CD4-positive, alpha-beta T cell treated with Interleukin-15 for 4 hours (primary cell): ENCODE measurements at places on chromosomes 5 and 9.
A peak's percentile ranks its signal among the peaks of the same experiment; 100 is the strongest.

DNA sequence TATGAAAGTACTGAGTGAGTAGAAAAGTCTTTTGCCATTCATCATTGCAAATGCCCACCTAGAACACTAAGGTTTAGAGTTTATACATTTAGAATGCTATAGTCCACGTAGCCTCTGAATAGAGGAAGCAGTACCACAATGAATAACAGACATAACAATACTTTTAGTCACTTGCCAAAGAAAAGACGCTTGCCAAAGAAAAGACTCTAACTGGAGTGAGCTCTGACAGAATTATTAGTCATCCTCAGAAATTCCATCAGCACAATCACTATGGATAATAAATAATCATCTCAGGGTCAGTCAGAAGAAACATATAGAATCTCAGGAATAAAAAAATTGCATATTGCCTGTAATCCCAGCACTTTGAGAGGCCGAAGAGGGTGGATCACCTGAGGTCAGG lies 168.5 kb upstream of the TARS1 start:
- no peak for DNase-seq

GRCh38 chr5:72818866-72819534 lies 2.5 kb downstream of the TNPO1 start:
- peak; percentile 53 for DNase-seq

- no peak for DNase-seq
These were observed 114.3 kb downstream of the SLC1A3 start for GRCh38 chr5:36720688-36721087.

- no peak for DNase-seq
These were observed 377.1 kb downstream of the PRDM9 start for GRCh38 chr5:23884405-23885031.

- DNase-seq: peak; percentile 40
These were observed 31.8 kb upstream of the CKS2 start for GRCh38 chr9:89278997-89279739.

DNA sequence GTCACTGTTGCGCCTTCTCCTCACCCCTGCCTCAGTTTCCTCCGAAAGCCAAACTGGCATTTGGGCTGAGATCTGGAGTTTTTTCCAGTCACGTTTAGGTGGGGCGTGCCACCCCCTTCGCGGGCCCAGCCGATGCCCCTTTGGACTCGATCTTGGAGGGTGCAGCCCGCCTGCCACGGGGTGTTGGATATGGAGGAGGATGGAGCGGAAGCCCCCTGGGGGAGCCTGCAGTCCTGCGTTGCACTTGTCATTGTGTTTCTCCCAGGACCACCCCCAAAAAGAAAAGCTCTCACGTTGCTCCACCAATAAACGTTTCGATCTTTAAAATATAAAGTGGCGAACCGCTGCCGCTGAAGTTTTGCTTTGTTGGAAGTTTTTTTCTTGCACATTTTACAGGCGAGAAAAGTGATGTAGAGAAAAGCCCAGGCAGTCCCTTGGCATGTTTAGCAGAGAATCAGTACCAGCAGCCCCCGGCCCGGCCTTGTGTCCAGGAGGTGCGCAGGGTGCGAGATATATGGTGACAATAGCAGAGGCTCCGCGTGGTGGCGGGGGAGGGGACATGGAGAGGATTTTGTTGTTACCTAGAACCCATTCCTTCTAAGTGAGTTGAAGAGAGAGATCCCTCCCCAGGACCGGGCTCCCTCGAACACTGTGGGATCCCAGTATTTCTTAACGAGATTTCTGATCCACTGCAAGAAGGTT lies 681 bp downstream of the F2R start:
- DNase-seq: no peak

GRCh38 chr9:137470785-137471184 lies 11.7 kb upstream of the NSMF start:
- DNase-seq: no peak

DNA sequence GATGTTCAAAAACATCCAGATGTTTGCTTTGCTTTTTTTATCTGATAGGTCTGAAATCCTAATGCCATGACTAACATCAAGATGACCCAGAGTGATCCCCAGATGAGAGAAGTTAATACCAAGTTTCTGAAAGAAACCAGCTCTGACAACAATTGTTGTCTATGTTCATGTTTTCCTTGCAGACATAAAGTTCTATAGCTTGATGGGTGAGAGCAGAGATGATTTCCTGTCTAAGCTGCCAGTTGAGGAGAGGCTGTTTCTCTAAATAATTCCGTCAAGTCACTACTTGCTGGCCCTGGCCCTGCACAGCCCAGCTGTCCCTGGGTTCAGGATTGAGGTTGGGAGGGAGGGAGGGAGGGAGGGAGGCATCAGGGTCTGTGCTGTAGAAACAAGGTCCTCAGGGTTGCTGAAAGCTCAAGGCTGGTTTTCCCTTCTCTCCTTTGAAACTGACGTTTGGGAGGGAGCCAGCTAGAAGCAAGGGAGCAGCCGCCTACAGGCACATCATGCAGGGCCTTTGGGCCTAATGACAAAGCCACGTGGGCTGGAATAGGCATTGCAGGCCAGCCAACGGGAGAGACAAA lies 3.9 kb downstream of the SPARC start:
- no peak for DNase-seq

- no peak for DNase-seq
These were observed 31.2 kb downstream of the ZNF618 start for GRCh38 chr9:113907282-113907681.

DNA sequence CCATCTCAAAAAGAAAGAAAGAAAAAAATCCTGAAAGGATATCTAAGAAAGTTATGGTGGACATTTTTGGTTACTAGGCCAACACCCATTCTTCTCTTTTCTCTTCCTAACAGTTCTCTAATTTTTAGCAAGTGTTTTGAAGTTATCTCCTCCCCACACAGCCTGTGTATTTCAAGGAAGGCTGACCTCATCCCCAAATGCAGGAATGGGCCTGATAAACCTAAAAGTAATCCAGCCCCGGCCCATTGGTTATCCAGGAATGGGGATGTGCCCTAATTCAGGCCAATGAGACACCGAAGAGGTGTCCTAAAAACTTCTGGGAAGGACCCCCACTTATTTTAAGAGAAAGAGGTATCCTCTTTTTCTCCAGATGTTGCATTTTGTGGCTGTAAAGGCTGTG lies 46.6 kb downstream of the F2R start:
- DNase-seq: no peak

DNA sequence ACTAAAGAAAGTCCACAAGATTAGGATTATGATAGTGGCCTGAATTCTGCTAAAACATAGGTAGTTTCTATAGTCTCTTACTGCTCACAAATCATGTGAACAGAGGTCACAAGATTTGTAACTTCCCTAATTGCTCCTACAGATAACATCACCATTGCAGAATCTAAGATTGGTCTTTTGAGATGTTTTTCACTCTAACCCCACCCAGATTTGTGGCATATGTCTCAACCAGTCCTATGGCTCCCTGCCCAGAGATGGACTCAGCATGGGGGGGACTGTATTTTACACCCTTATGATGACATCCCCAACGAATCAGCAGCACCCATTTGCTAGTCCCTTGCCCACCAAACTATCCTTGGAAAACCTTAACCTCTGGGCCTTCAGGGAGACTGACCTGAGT lies 1046.2 kb downstream of the CDH12 start:
- DNase-seq: no peak

DNA sequence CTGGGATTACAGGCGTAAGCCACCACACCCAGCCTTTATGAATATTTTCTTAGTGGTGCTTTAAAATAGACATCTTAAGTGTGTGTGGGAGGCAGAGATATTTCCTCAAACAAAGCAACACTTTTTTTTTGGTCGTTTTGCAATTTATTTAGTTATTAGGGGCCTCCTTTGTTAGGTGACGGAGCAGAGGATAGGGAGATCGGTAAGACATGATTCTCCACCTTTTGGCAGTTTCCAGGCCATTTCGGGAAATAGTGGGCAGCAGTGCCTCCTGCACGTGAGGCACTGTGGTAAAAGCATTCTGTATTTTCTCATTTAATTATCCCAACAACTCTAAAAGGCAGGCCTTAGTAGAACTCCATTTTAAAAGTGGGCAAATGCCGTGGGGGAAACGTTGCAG lies 1.9 kb downstream of the OCLN start:
- DNase-seq: no peak

DNA sequence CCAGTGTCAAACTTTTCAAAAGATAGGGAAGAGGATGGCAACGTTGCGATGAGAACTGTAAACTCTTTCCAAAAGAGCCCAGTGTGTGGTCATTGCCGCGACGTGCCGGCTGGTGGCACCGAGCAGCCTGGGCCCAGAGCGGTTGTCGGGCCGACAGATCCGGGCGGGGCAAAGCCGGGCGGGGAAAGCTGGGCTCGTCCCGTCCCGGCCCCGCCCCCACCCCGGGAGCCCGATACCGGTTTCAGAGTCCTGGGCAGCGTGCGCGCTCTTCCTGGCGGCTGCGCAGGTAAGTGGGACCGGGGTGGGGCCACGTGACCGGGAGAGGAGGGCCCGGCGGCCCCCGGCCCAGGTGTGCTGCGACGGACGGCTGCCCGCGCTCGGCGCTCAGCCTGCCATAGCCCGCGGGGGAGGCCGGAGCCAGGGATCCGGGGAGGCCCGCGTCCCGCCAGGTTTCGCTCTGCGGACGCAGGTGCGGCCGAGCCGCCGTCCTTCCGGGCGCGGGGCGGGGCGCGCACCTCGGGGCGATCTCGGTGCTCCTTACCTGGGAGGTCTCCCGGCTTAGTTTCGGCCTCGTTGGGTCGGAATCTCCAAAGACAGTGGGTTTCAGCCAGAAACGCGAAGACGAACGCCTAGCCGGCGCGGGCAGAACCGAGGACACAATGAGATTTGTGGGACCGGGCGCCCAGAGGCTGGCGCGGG lies at the start of gene MARVELD2:
Gene MARVELD2, plus strand, starts transcription at position 232 of the 699 bp plus-strand sequence. CDS start 4,270 bp downstream, outside the sequence.
- DNase-seq: peak; percentile 35

- no peak for DNase-seq
These were observed 5.7 kb upstream of the RPS23 start for GRCh38 chr5:82283893-82284292.

- no peak for DNase-seq
These were observed 85.1 kb downstream of the BRINP1 start for GRCh38 chr9:119284118-119284517.

DNA sequence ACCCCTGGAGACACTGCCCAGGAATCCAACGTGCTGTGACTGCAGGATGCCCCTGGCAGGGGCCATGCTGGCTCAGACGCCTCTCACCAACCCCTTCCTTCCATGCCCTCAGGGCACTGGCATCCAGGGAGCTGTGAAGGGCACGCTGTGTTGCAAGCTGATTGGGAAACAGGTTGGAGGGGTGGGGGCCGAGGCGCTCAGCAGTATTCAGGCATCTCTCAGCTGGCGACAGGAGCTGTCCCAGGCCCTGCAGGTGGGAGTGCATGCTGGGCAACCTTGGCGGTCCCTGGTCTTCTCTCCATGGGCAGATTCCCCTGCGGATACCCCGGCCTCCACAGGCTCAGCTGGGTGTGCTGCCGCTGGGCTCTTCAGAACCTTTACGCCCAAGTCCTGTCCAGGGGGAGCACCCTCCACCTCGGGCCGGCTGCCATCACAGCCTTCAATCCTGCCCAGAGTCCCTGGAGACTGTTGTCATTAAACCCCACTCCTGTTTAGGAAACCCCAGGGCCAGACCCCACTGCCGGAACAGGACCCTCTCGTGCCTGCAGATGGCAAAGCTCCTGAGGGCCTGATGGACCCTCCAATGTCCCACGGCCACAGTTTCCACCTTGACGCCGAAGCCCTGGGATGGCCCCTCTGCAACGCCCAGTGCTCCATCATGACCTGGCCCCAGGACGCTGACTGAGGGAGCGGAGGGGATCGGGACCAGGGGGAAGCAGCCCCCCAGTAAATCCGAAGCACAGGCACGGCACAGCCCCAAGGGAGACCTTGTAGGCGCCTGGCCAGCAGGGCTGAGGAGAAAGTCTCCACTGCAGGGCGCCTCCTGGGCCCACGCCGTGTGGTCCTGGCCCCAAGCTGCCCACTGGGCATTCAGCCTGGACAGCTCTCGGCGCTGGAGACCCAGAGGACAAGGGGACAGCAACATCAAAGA lies 9.3 kb downstream of the TPPP start:
- no peak for DNase-seq

DNA sequence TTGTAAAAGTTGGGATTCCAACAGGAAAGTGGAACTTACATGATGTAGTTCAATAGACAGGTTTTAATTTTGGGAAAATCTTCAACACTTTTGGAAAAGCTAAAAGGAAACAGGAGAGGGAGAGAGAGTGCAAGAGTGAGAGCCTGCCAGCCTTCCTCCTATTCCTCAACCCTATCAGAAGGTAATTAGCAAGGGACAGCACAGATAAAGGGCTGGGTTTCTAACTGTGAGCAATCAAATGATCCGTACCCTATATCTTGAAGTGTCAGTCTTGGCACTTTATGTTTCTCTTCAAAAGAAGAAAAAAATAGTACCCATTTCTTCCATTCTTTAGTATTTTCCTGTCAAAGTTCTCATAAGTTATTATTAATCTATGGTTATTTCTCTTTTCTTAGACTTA lies 79.4 kb downstream of the FER start:
- no peak for DNase-seq

GRCh38 chr5:15260356-15261268 lies 239.4 kb upstream of the FBXL7 start:
- DNase-seq: no peak

DNA sequence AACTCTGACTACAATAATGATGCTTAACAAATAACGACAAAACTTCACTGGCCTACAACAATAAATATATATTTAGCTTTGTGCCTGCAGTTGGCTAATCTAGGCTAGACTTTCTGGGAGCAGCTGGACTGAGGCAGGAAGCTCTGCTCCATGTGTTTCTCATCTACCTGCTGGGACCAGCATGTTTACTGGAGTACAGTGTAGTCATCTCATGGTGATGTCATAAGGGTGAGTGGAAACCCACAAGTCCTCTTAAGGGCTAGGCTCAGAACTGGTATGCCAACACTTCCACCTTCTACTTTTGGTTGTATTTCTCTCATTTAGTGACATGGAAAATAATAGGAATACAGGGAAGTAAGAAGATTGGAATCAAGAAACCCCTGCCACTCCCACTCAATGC lies 85.7 kb upstream of the NIPBL start:
- DNase-seq: no peak

DNA sequence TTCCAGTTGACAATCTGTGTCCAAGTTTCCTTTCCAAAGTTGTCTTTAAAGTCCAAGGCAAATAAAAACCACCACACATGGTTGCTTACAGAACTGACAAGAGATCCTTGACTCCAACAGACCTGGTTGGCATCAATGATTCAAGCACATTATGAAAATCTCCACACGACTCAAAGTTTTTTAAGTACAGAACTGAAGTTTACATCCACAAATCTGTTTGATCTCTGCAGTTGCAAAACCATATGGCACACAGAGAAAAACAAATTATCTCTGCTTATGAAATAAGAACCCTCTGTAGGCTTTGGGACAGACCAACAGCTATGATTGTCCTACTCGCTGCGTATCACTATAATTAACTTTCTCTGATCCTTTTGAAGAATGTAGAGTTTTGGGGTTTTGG lies 60.8 kb downstream of the MLLT3 start:
- DNase-seq: no peak

GRCh38 chr5:116654925-116655324 lies 80.3 kb upstream of the SEMA6A start:
- no peak for DNase-seq

- no peak for DNase-seq
These were observed 120.4 kb upstream of the CDH9 start for GRCh38 chr5:27158775-27159174.

DNA sequence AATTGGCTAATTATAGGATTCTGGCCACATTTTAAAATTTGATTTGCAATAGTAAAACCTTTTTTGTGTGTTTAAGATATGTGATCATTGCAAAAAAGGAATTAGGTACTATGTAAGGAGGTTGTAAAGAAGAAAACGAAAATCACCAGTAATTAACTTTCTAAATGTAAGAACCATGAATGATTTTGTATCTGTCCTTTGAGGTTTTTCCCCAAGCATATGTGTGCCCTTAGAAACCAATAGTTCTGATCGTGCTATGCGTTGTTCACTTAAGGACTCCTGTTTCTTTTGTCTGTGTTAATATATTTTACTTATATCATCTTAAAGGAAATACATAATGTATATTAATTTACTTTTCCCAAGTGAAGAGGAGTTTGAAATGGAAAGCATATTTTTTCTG lies 410.2 kb downstream of the PSAT1 start:
- DNase-seq: no peak
